Jurkat, Clone E6-1 (cell line): ENCODE measurements at places on chromosomes 3 and 15.

GRCh38 chr3:171974986-171975837, 64.2 kb upstream of the FNDC3B start:
- DNase-seq: no peak

- DNase-seq: no peak
These were observed at the start of gene TBC1D2B for GRCh38 chr15:78077053-78077870. Gene TBC1D2B (minus strand): TSS chr15:78077711. CDS start chr15:78077652, 59 bp downstream.

DNA sequence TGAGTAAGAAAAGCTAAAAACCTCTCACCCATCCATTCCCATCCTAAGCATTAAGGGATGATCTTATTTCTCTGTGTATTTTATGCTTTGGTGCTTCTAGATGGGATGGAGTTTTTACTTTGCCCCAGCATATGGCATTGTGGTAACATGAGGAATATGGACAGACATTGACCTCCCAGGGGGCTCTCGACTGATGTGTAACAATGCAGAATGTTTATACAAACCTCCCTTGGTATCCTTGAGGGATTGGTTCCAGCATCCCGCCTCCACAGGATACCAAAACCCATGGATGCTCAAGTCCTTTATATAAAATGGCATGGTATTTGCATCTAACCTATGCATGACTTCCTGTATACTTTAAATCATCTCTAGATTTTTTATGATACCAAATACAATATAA, 21.6 kb downstream of the PDIA5 start:
- no peak for DNase-seq

DNA sequence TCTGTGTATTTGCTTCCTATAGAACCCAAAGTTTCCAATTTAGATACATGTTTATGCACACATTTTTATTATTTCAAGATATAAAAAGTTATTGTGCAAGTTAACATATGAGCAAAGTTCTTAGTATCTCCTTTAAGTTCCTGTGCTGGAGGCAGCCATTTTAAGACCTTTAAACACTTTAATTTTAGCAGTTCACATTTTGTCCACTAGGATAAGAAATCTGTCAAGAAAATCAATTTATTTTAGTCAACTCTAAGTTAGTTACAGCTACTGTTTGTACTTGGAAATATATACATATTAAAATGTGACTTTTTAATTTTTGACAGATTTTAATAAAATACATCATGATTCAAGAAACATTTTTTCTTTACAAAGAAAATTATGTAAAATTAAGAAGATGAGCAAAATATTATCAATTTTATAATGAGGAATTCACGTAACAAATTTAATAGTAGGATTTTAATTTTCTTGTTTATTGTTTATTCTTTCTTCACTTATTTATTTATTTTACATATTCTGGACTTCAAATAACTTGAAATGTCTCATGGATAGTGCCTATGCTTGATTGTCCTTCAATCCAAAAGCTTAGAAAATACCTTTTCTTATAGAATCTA, 402.6 kb upstream of the GBE1 start:
- peak; percentile 51 for DNase-seq

GRCh38 chr3:64038253-64038767, 15.0 kb upstream of the PSMD6 start:
- DNase-seq: no peak

DNA sequence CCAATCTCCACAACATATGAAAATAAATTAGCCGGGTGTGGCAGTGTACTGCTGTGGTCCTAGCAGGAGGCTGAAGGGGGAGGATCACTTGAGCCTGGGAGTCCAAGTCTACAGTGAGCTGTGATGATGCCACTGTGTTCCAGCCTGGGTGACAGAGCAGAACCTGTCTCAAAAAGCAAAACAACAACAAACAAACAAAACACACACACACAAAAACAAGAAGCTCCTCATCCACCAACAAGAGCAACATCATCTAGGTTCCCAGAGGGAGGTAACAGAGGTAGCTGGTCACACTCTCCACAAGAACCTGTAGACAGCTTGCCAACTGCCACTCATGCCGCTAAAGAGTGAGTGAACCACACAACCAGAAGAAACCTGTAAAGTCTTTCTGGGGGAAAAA, 34.8 kb downstream of the PTPN9 start:
- no peak for DNase-seq

DNA sequence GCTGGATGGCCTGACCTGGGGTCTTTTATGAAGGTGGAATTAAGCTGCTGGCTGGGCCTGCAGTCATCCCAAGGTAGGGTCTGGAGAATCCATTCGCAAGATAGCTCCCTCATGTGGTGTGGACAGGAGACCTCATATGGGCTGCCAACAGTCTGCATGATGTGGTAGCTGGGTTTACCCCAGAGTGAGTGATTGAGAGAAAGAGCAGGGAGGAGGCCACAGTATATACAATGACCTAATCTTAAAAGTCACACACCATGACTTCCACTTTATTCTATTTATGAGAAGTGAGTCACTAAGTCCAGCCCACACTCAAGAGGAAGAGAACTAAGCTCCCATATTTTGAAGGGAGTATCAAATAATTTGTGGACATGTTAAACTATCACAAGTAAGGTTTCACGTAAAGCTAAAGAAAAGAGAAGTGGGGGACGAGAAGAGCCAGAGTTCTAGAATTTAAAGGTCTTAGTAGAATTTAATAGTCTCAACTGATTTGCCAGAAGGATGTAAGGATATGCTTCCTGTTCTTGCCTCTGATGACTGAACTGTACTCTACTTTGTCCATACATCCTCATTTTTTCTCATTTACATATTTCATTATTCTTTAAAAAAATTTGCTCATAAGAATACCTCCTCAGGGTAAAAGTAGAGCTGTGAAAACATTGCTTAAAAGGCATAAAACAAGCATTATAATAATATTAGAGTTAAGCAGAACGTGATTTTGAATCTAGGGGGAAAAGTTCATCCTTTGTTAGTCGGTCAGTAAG, 184.4 kb downstream of the PEX5L start:
- DNase-seq: no peak

- no peak for DNase-seq
These were observed 54.7 kb upstream of the CD47 start for GRCh38 chr3:108145578-108145977.

GRCh38 chr3:19526071-19526470, 377.8 kb downstream of the KCNH8 start:
- DNase-seq: no peak
